ENCODE measurements at places on chromosomes 12 and 14. TPM values are rescaled to one million over a fixed set of nuclear protein-coding genes. Genes with fewer than 3 reads are reported as not detected.

DNA sequence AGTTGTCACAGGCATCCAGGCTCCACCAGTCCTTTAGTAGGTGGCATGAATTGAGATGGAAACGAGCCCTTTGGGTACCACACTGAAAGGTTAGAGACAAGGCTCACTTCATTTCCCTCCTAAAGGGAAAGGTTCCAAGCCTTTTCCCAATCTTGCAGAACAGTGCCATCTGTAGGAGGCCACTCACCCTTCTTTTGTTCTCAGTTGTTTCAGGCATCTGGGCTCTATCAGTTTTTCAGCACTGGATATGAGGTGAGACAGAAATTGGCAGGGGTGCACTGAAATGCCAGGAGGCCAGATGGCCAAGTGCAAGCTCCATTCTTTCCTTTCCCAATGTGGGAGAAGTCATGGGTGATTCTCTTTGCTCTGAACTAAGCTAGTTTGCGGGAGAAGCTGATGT, 15.2 kb downstream of the FBXO33 start:
- H3K27me3 ChIP-seq = no peaks in the 10 kb centered on the region
- H3K4me3 ChIP-seq = no peak overlapping the region
- H3K4me1 ChIP-seq = no peaks in the 10 kb centered on the region
- no peaks in the 10 kb centered on the region for H3K36me3 ChIP-seq
- no peak overlapping the region for H3K27ac ChIP-seq
- no peak for DNase-seq

- no peak overlapping the region for H3K27ac ChIP-seq
- no peak overlapping the region for H3K4me3 ChIP-seq
- no peak for DNase-seq
- no peaks in the 10 kb centered on the region for H3K36me3 ChIP-seq
- peaks cover 12% of the 10 kb centered on the region for H3K4me1 ChIP-seq
Measured at GRCh38 chr12:131643631-131644452, 67.0 kb upstream of the SFSWAP start.

GRCh38 chr12:86711731-86712130, 455.5 kb upstream of the MGAT4C start:
- H3K4me1 ChIP-seq = no peaks in the 10 kb centered on the region
- H3K27ac ChIP-seq = no peak overlapping the region
- no peaks in the 10 kb centered on the region for H3K27me3 ChIP-seq

- H3K4me1 ChIP-seq = no peaks in the 10 kb centered on the region
- H3K36me3 ChIP-seq = no peaks in the 10 kb centered on the region
- H3K27ac ChIP-seq = no peak overlapping the region
Measured at GRCh38 chr12:13154027-13154538, 42.4 kb upstream of the EMP1 start.

- H3K4me1 ChIP-seq = no peaks in the 10 kb centered on the region
- DNase-seq = no peak
- peak overlapping the region; percentile 41 for H3K27ac ChIP-seq
- no peaks in the 10 kb centered on the region for H3K36me3 ChIP-seq
Measured at GRCh38 chr12:7605900-7606465, 59.7 kb downstream of the APOBEC1 start.

- H3K4me1 ChIP-seq = no peaks in the 10 kb centered on the region
- H3K36me3 ChIP-seq = no peaks in the 10 kb centered on the region
- no peak for DNase-seq
- H3K4me3 ChIP-seq = no peak overlapping the region
Measured at GRCh38 chr12:22881878-22882385, 257.0 kb downstream of the ETNK1 start.

DNA sequence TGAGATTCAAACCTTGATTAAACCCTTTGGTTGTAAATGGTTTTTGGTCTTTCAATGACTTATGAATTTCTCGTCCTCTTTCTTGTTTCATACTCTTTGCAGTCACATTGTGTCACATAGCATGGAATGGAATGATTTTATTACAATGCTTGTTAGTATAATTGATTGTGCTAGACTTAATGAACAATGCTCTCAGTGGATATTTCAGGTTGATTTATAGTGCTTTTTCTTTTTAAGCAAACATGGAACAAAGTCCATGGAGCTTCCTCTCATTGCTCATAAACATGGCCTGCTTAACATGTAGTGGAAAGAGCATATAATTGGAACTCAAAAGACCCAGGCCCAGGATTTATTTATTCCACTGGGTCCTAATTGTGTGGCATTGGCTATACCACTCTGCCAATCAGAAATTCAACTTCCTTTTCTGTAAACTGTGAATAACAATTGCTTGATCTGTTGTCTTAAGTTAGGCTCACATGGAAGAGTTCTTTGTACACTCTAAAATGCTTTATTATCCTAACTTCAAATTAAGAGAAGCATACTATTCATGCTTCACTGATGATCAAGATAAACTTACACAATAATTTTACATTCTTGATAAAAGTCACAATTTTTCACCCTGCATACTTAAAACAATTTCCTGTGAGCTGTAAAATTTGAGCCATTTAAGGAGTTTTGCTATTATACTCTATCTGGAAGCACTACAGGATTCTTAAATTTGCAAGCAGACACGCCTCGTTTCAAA, 370.5 kb upstream of the PDE3A start:
- H3K4me1 ChIP-seq = no peaks in the 10 kb centered on the region
- H3K36me3 ChIP-seq = no peaks in the 10 kb centered on the region
- no peak for DNase-seq
- no peak overlapping the region for H3K4me3 ChIP-seq
- no peak overlapping the region for H3K27ac ChIP-seq
- H3K27me3 ChIP-seq = no peaks in the 10 kb centered on the region

GRCh38 chr12:63792338-63792737, 12.6 kb downstream of the RXYLT1 start:
- H3K27ac ChIP-seq = no peak overlapping the region
- DNase-seq = no peak
- no peaks in the 10 kb centered on the region for H3K4me1 ChIP-seq
- peaks cover 20% of the 10 kb centered on the region for H3K36me3 ChIP-seq

The SMIM41 gene
- not detected for total RNA-seq

The SDR39U1 gene
- 36.8 TPM for total RNA-seq

The PPFIBP1 gene
- 3.5 TPM for total RNA-seq

The KLRC3 gene
- total RNA-seq = not detected

All from K562 (cell line).